Endodermal cell (in vitro differentiated cells): ENCODE measurements at places on chromosomes 5 and 9. TPM values are rescaled to one million over a fixed set of nuclear protein-coding genes. Genes with fewer than 3 reads are reported as not detected.

Gene GZMA
- total RNA-seq, result not detected in 3 replicates

Gene TAF9
- 73.8 and 74.3 TPM in 2 replicates for total RNA-seq

Gene PFN3
- total RNA-seq, result not detected in 2 replicates

Gene PGM5
- 0.33 TPM in 1 of 2 replicates, not detected in the other for total RNA-seq

Gene SLC35A4
- 68.9 and 69.1 TPM in 2 replicates for total RNA-seq

Gene SPZ1
- total RNA-seq, result not detected in 2 replicates

Gene DNAJB5
- total RNA-seq, result 19.8 and 20.7 TPM in 2 replicates

Gene FEM1C
- 14.4 to 33.7 TPM (median 15.5 TPM) in 3 replicates for total RNA-seq

DNA sequence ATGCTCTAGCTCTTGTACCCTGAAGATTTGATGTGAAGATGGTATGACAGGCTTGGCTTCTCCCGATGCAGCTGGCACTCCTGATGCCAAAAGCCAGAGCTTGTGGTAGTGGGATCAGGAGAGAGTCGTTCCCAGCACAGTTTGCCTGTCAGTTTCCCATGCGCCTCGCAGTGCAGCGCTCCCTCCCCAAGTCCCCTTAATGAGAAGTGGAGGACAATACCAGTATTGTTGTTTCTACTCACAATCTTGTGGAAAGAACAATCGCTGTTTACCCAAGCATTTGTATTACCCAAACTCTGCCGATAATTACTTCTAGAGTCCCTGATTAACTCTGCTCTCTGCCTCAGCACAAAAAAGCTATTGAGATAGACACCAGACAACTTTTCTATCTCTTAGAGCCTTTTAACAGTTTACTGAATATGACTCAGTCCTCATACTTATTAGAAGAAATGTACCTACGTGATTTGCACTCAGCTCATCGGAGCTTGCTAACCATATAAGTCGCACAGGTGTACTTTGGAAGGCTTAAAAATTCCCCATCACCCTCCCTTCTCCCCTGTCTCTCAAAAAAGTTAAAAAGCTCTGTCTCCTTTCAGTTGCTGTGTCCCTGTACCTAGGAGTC, 283.2 kb upstream of the TMEM161B start:
- peak; percentile 70 for DNase-seq

- peak; percentile 64 for DNase-seq
Observed at GRCh38 chr5:176819476-176819875, 9.1 kb downstream of the UNC5A start.

GRCh38 chr9:135291165-135291564, 188.4 kb upstream of the PPP1R26 start:
- peak; percentile 40 for DNase-seq

DNA sequence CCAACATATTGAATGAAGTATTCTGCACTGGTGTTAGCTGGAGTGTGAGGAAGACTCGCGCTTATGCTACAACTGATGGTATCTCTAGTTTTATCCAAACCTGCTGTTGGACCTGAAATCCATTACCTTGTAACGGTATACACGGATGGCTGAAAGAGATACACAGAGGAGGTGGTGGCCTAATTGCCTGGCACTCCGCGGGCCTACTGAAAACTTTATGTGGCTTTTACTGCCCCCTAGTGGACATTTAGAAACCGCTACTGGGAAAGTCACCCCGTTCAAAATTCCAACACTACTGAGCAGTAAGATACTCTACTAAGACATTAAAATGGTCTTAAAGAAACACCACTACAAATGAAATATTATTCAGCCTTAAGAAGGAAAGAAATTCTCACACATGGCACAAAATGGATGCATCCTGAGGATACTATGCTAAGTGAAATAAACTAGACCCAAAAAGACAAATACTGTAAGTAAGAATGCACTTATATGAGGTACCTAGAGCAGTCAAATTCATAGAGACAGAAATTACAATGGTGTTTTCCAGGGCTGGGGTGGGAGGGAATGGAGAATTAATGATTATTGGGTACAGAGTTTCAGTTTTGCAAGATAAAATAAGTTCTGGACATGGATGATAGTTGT, 100.4 kb downstream of the TTLL11 start:
- peak; percentile 75 for DNase-seq

GRCh38 chr5:6319116-6319515, 59.2 kb downstream of the MED10 start:
- DNase-seq, result no peak

GRCh38 chr9:127968700-127969383, 11.9 kb downstream of the EEIG1 start:
- DNase-seq, result no peak

DNA sequence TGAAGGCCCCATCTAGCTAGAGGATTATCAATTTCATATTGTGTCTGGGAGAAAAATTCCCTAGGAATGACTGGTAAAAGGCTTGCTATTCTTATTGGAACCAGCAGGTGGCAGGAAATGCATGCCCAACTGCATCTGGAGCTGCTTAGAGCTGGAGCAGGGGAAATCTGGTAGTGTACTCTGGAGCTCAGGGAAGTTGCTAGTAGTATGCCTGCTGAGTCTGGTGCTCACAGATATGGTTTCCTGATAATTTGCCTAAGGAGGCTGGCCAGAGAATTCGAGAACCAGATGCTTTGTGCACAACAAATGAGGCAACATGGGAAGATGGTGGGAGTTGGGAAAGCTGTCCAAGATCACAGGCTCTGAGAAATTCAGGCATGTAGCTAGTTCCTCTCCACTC, 53.7 kb downstream of the G3BP1 start:
- DNase-seq, result peak; percentile 85

- no peak for DNase-seq
Observed at GRCh38 chr5:135373736-135374515, 25.1 kb downstream of the MACROH2A1 start.

GRCh38 chr9:133687856-133688761, 50.0 kb downstream of the SARDH start:
- DNase-seq, result no peak

GRCh38 chr5:172281346-172281745, 2.2 kb downstream of the UBTD2 start:
- DNase-seq, result no peak

GRCh38 chr5:3140117-3140516, 388.6 kb upstream of the IRX2 start:
- DNase-seq, result no peak

GRCh38 chr5:110899566-110900412, 161.0 kb downstream of the SLC25A46 start:
- no peak for DNase-seq

GRCh38 chr9:22308177-22308576, 138.4 kb upstream of the DMRTA1 start:
- DNase-seq, result no peak

GRCh38 chr9:76868897-76869296, 37.0 kb downstream of the PRUNE2 start:
- DNase-seq, result no peak

GRCh38 chr5:159844267-159845121, 71.8 kb upstream of the ADRA1B start:
- no peak for DNase-seq

GRCh38 chr9:131116281-131117120, 8.9 kb upstream of the NUP214 start:
- DNase-seq, result no peak

- no peak for DNase-seq
Observed at GRCh38 chr5:142242272-142242671, 82.5 kb downstream of the SPRY4 start.

DNA sequence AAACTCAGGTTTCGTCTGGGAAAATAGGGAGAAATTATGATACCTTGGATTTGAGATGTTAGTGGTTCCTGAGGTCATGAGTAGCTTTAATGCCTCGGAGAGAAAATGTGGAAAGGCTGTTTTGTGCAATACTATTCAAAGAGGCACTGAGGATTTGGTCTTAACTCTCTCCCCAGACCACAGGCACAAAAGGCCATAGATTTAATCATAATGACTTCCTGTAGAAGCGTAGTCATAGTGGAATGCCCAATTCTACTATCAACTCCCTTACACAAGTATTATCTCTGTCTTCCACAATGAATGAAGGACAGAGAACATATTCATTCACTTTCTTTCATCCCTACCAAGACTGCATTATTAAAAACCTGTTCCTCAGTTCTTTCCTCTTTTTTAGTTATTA, 153.0 kb upstream of the FTMT start:
- DNase-seq, result no peak

DNA sequence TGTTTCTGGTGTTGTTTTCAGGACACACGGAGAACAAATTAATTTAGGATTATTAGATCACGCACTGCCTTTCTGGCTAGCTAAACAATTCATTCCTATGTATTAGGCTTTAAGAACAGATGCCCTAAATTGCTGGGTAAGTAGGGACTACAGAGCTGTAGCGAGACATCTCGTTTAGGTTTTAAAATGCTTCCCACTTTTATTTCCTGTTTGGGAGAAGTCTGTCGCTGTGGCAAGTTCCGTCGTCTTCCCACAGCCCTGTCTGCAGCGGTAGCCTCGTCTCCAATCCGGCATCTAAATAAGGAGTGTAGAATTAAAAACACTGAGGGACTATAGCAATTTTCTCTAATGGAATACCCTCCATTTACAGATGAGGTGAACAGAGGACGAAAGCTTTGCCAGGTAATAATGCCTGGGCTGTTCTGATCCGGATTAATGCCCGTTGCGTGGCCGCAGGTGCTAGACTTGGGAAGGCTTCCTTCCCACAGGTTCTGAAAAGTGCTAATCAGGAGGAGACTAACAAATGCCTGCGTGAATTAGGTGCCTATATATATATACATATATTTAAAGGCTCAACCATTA, 1.3 kb upstream of the TRIM36 start:
- peak; percentile 64 for DNase-seq
